Fibroblast of upper back skin (primary cell): ENCODE measurements at places on chromosomes 12 and 14.

DNA sequence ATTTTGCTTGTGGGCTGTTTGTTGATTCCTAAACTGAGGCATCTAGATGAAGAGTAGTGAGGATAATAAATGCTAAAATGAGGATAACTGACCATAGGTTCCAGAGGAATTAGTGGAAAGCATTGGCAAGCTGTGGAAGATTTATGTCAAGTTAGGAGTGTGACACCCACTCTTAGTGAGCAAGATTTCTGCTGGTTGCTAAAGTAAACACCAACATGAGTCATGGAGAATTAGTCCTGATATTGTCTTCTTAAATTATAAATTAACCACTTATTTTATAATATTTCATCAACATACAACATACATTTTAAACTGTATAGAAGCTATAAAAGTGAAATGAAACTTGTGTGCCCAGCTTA, 328.2 kb downstream of the RPL10L start:
- DNase-seq: no peak

DNA sequence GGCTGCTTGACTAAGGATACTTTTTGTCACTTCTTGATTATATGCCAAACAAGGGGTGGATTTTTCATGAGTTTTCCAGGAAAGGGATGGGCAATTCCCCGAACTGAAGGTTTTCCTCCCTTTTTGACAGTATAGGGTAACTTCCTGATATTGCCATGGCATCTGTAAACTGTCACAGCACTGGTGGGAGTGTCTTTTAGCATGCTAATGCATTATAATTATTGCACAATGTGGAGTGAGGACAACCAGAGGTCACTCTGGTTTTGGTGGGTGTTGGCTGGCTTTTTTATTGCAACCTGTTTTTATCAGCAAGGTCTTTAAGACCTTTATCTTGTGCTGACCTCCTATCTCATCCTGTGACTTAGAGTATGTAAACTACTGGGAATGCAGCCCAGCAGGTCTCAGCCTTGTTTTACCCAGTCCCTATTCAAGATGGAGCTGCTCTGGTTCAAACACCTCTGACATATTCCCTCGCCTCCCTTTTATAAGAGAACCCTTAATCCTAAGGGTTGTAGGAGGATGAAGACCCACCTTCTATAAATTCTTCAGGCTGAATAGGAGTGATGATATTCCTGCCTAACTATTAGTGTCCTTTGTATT, 471.2 kb downstream of the ATP23 start:
- no peak for DNase-seq

- peak; percentile 45 for DNase-seq
Measured at GRCh38 chr12:50088577-50089335, 3.6 kb downstream of the SMARCD1 start.

DNA sequence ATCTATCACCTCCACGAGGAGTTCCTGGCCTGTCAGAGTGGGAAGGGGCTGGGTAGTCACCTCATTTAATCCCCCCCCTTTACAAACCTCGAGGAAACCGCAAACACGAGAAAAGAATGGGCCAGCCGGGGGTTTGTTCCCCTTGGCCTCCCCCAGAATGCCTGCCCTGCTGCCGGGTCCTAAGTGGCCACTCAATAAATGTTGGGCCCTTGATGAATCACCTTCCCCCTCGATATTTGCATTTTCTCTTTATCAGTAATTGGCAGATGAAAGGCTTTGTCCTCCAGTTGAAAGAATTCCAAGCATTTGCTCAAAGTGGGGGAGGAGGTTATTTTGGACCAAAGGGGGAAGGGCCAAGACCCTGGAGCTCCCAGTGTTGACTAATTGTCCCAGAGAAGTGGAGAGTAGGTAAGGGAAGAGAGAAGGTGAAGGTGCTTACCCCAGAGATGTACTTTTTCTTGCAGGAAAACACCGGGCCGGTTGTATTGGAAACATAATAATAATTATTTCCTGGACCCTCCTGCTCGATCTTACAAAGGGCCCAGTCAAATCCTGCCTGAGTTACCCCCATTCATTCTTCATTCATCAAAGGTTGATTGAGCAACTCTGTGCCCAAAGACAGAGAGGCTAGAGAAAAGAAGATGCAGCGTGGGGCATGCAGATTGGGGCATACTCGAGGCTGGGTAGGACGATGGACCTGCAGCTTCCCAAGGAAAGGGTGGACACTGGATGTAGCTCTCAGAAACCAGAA, 1.9 kb upstream of the KDM2B start:
- DNase-seq: peak; percentile 49

- no peak for DNase-seq
Measured at GRCh38 chr12:113075137-113075683, 18.7 kb downstream of the DTX1 start.
